ENCODE measurements at places on chromosomes 4 and X.
A peak's percentile ranks its signal among the peaks of the same experiment; 100 is the strongest.

GRCh38 chr4:151860561-151861093 is 99.8 kb upstream of the GATB start:
- DNase-seq, result no peak

DNA sequence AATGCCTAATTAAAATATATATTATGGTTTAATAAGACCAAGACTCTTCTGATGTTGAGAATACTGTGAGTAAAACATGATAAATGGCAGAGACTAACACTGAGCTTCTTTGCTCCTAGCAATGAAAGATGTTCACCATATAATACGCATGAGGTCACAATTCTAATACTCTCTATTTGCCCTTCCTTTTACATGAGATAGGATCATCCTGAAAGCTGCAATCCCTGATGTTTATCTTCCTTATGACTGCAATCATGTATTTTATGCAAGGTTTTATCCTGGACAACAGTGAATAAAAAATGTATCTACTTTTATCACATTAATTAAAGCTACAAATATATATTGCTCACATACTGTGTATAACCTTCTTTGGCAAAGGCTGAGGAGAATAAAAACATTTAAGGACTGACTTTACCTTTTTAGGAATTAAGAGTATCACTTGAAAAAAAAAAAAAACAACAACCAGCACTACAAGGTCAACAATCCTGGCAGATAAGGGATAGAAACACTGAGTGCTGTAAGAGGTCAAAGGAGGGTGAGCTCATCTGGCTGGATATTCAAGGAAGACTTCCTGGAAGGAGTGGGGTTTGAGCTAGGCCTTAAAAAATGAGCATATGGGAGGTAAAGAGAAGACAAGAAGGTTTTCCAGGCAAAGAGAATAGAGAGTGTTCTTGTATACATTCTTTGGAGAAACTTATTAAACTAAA is 99.9 kb downstream of the AREG start:
- DNase-seq, result no peak

DNA sequence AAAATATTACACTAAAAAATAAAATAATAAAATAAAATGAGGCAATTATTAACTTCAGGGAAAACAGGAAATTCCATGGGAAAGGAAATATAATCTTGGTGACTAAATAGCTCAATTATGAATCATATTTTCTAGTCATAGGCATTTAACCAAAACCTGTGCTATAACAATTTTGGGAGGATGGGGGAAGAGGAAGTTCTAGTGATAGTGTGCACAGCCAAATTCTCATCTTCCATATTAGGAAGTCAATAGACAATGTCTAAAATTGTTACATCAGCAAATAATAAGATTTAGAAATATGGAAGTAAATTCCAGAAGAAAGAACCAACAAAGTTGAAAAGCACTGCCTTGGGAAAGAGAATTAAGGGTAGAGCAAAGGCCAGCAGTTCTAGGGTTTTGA is 2.8 kb downstream of the AWAT2 start:
- peak; percentile 66 for DNase-seq

DNA sequence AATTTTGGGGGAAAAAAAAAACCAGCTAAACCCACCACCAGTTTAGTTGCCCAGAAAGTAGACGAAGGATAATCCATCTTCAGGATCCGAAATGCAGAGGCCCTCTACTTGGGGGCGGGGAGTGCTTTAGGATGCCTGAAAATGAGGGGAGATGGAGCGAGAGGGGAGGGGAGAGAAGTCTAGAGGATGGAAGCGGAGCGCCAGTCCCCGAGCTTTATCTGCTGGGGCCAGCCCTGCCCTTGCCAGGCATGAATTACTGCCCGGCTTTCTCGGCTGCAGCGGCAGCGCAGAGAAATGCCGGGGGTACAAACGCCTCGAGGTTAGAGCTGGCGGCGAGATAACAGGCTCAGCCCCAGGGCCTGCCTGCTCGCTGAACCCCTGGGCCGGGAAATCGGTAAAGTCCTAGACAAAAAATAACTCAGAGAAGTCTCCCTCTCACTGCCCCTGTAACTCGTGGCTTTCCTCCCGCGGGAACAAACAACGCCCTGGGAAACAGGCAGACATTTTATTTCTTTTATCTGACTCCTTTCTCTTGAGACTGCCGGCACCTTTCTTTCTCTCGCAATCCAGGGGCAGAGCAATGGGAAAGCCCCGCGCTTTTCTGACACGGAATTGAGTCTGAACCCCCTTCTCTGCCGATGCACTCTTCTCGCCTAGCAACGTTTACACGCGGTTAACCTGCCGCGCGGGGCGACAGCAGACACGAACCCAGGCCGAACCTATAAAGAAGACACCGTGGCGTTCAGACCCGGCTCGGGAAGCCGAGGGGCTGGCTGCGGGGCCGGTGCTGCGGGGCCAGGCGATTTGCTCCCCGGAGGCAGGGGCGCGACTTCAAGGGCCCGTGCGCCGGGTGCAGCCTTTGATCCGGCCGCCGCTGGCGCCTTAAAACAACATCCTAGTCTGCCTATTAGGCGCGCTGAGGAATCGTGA is 3.1 kb upstream of the MSX1 start:
- peak; percentile 27 for DNase-seq

DNA sequence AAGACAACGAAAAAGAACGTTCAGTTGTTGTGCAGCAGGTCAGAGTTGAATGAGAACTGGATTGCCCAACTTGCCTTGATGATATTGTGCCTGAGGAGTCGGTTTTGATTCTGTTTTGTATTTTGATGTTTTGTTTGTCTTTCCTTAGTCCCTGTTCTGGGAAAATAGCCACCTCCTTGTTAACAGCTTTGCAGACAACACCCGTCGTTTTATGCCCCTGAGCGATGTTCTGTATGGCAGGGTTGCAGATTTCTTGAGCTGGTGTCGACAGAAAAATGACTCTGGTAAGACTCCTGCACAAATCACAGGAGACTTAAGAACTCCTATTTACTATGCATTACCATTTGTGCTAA is 4.5 kb downstream of the BST1 start:
- DNase-seq, result no peak

DNA sequence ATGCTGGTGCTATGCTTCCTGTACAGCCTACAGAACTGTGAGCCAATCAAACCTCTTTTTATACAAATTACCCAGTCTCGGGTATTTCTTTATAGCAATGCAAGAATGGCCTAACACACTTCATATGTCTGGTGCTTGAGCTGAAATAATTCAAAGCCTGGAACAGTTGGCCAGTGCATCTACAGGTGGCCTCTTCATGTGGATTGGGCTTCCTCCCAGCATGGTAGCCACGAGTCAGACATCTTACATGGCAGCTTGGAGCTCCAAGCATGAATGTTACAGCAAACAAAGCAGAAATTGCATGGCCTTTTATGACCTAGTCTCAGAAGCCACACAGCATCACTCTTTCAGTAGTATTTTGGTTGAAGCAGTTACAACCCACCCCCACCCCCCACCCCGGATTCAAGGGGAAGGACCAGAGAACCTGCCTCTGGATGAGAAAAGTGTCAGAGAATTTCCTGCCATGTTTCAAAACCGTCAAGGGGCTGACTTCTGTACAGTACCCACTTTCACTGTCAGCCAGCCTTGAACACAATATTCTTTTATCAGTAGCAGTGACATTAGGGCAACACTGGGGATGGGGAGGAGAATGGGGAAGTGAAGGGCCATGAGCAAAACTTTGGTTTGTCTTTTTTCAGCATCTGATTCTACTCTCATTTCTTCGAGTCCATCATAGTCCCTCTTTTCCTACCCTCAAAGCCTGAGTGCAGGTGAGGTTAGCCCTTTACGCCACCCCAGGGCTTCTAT is 368.7 kb downstream of the BCOR start:
- no peak for DNase-seq

- DNase-seq, result no peak
These were observed 26.9 kb upstream of the HPSE start for GRCh38 chr4:83361416-83362103.

DNA sequence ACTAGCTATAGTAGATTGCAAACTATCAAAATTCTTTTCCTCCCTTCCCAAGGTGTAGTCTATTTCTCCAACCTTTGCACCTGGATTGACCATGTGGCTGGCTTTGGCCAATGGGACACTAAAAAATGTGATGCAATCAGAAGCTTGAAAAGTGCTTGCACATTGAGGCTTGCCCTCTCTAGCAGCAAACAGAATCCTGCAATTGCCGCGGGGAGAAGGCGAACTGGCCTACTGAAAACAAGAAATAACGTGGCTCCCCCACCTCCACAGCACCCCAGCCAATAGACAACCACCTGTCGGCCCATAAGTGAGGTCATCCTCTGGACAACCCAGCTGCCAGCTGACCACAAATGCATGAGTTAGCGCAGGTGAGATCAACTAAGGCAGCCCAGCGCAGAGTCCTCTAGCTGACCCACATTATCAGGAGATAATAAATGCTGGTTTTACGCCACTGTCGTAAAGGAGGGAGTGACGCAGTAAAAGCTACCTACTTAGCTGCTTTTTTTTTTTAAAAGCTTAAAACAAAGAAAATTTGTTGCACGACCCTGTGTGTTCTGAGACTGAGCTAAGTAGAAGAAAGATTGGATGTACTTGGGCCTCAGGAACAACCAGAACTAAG is 95.2 kb downstream of the GK start:
- DNase-seq, result no peak

DNA sequence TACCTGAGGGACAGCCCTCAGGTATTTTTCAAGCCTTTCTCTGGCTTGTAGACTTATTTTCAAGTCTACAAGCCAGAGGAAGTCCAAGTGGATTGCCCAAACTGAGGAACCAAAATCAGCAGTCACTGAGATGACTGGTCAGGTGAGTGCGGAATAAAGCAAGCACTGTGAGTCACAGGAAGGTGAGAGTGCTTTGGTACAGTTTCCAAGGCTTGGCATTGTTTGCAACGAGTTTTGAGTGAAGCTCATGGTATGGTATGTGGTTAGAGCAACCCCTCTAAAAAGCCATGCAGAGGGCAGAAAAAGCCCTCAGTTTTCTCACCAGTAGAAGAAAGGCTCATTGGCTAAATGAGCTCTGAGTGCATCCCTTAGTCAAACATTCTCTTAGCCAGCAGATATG is 112.8 kb upstream of the EOLA2 start:
- no peak for DNase-seq

DNA sequence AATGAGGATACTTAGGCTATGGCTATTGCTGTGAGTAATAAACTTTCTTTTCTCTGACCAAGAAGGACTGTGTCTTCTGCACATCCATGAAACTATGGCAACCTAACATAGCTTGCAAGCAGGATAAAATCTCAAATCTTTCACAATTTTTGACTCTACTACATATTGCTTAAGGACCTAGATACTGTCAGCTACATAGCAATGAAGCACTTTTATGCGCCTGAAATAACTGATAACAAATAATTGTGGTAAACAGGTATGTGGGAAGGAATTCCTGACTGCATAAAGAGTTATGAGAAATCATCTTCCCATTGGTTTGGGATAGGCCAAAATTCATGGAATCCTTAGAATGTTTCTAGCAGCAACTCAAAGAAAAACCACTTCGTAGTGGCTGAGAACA is 41.2 kb upstream of the PDGFC start:
- DNase-seq, result peak; percentile 38

DNA sequence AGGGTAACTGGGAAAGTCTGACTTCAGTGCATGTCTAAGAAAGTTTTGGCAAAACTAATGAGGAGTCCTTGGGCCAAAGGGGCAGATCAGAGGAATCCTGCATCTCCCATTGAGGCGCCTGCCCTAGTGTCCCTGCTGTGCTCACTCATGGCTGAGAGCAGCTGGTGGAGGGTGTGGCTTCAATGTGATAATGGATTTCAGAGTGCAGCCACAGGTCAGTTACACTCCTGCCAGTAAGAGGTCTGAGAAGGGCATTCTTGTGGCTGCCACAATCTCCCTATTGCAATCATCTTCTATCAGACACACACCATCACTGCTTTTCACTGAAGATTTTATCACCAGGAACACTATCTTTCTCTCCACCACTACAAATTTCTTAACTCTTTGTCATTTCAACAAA is 457.1 kb downstream of the MID1IP1 start:
- peak; percentile 53 for DNase-seq

DNA sequence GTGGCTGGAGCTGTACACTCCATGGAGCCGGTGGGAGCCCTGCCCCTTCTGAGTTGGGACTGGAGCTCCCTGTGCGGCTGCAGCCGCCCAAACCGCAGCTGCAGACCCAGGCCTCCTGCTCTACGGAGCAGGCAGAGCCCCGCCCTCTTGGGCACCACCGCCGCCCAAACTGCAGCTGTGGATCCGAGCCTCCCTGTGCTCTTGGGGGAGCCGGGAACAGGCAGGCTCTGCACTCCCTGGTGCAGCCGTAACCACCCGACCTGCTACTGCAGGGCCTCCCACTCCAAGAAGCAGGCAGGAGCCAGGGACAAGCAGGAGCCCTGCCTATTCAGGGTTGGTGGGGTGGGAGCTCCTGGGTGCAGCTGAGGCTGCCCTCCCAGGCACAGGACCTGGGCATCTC is 237.5 kb upstream of the ATP6AP2 start:
- DNase-seq, result no peak

DNA sequence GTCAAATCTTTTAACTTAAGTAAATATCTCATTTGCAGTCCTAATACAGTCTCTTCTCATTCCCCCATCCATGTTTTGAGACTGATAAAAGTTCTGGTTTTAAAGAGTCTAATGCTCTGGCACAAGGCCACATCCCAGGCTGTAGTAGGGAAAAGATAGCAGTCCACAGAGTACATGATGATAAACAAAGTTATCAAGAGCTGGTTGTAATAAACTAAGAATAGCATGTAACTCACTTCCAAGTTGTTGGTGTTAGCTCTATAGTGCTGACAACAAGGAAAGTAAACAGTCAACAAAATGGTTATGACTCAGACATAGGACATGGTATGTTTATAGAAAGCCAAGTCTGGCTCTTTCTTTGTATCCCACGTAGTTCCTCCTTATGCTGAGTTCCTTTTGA is 21.8 kb upstream of the AREG start:
- peak; percentile 76 for DNase-seq

- no peak for DNase-seq
These were observed 344.7 kb downstream of the PCDH10 start for GRCh38 chr4:133493776-133494175.

DNA sequence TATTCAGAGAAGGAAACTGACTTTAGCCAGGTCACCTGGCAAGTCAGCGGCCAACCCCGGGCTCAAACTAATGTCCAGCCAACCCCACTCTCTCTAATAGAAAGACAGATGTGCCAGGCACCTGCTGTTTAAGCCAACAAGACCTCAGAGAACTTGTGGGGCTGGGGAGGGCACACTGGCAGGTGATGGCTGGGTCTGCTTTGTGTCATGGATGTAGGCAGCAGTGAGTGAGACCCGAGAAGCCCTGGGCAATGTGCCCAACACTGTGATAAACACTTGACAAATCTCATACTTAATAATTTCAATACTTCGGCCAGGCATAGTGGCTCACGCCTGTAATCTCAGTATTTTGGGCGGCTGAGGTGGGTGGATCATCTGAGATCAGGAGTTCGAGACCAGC is 9.0 kb upstream of the CD99L2 start:
- DNase-seq, result no peak

DNA sequence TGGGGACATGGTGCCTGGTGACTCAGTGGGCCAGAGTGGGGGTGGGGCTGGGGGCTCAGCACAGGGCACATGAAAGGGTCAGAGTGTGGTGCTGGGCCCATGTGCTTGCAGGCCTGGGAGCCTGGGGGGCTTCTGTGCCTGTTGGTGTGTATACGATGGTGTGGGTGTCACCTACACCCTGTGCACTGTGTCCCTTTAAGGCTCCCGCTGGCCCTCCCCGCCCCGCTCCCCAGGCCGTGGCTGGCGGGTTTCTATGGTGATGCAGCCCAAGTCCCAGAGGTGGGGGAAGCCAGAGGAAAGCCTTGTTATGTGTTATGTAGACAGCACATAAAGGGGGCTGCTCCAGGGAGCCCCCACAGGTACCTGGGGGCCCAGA is 5.5 kb downstream of the L1CAM start:
- no peak for DNase-seq
